Stimulated activated CD8-positive, alpha-beta memory T cell treated with anti-CD3 and anti-CD28 coated beads, Interleukin-4, amount 100 ng/mL, for 4 hours (primary cell): ENCODE measurements at places on chromosomes 4 and X.

- DNase-seq, result no peak
Observed at GRCh38 chr4:108244606-108245005, 75.9 kb upstream of the LEF1 start.

- no peak for DNase-seq
Observed at GRCh38 chr4:15718959-15719358, 16.1 kb downstream of the BST1 start.

DNA sequence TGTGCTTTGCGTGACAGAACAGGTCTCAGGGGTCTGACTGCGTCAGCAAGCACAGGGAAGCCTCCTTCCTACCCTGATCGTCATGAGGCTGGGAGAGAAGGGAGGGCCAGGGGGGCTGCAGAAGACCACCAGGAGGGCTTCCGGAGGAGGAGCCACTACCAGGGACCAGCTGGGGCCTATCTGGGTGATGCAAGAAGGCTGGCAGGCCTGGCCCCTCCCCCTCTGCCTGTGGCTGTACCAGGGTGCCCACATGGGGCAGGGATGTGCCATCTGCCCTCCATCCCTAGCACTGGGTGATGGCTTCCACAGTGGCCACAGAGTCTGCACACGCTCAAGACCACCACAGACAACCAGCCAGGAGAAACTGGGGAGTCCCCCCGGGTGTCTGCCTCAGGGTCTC is 116.4 kb upstream of the NKX1-1 start:
- DNase-seq, result no peak

- DNase-seq, result no peak
Observed at GRCh38 chr4:184292877-184293276, 75.2 kb upstream of the ENPP6 start.

GRCh38 chrX:32150141-32150540 is 1061.2 kb downstream of the DMD start:
- no peak for DNase-seq

DNA sequence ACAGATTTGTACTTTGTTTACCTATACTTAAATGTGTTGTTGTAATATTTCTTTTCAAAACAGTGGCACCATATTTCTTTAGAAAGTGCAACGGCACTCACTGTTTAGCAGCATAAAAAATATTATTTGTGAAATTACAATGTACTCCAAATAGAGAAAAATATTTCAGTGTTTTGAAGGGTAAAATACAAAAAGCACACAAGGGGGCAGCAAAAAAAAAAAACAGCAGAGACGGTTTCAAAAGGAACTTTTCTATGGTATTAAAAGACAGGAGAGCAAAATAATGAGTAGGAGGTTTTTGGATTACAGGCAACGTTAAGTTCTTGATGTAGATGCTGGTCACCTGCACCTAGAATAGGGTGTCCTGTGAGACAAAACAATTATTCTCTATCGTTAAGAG is 2.0 kb downstream of the NUDT11 start:
- no peak for DNase-seq

DNA sequence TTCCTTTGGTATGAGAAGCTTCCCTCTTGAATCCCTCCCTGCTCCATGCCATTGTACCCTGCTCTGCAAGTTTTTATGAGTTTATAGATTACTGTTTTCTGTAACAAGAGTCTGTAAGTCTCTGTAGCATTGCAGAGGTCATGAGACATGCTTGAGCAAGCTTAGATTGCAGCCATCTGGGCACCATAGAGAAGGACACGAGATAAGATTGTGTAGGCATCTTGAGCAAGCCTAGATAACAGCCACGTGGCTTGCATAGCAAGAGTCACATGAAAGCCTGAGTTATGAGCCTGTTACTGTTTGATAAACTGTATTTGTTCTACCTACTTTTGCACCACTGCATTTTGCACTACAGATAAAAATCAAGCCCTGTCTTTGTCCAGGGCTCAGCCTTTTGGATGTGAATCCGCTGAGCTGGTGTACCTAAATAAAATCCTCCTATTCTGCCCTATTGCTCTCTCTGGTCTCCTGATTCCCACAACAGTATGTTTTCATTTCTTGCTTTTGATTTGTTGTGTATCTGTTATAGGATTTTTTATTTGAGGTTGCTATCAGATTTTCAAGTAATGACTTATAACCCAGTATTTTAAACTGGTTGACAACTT is 127.4 kb upstream of the ANKRD50 start:
- no peak for DNase-seq

- DNase-seq, result no peak
Observed at GRCh38 chr4:127698789-127699200, 31.4 kb upstream of the SLC25A31 start.

GRCh38 chrX:37453821-37454220 is 104.7 kb downstream of the PRRG1 start:
- DNase-seq, result no peak

GRCh38 chrX:105701310-105702052 is 120.9 kb upstream of the NRK start:
- no peak for DNase-seq

GRCh38 chrX:101430457-101431078 is 22.5 kb downstream of the HNRNPH2 start:
- no peak for DNase-seq

GRCh38 chr4:8039853-8040252 is 100.2 kb upstream of the AFAP1 start:
- no peak for DNase-seq

DNA sequence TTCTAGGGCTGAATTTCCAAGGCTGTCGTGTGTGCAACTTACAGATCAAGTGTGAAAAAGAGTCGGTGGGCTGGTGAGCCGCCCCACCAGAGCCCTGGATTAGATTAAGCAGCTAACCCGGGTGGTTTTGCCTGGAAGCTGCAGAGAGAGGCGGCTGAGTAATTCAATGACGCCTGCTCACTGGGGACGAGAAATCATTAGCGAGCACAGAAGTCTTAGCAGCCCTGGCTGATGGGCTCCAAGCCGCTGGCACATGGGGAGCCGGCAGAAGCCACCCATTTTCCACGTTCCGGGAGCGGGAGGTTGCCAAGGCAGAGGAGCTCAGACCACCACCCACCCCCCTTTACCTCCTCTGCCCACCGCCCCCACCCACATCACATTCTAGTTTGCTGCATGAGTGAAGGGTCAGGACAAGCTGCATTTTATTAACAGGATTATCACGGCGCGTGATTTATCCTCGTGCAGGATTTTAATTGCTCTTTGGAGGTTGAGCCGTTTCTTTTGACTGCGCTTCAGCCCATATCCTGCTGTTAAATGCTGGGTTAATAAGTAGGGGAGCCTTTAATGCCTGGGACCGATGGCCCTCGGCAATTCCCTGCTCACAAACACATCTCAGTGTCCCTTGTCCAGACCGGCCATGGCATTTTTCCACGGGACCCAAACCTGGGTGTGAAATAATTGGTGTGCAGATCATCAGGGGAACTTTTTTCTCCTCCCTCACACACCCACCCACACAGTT is 19.1 kb downstream of the BCOR start:
- no peak for DNase-seq

DNA sequence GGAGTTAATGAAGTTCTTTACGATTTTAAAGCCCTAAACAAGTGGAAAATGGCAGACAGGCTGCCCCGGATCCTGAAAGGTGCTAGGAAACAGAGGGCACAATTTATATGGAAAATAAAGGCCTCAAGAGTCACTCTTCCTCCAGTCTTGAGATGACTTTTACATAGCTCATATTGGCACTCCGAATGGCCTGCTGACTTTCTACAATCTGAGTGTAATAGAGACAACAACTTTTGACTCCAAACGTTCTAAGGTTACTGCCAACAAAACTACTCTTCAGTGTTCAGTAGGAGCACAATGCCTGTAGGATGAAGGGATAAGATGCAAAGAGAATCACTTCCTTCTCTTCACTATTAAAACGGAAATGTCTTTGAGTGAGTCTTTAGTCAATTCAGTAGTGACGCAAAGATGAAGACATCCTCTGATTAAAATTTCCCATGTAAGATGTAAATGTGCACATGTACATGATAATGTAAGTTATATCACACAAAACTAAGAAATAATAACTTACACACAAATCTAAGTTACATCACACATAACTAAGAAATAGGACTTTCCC is 40.5 kb downstream of the VEGFC start:
- no peak for DNase-seq
